SJSA1 (cell line): ENCODE measurements at places on chromosomes 3 and 15. TPM values are rescaled to one million over a fixed set of nuclear protein-coding genes. Genes with fewer than 3 reads are reported as not detected.

GRCh38 chr3:171790574-171790897, 19.7 kb downstream of the PLD1 start:
- H3K4me1 ChIP-seq, result peaks cover 48% of the 10 kb centered on the region
- no peaks in the 10 kb centered on the region for H3K27me3 ChIP-seq
- H3K4me3 ChIP-seq, result no peak overlapping the region
- no peaks in the 10 kb centered on the region for H3K36me3 ChIP-seq

- H3K36me3 ChIP-seq, result peaks cover 48% of the 10 kb centered on the region
- H3K4me1 ChIP-seq, result peaks cover 62% of the 10 kb centered on the region
- H3K27me3 ChIP-seq, result no peaks in the 10 kb centered on the region
- DNase-seq, result no peak
- H3K4me3 ChIP-seq, result no peak overlapping the region
- H3K27ac ChIP-seq, result no peak overlapping the region
These were observed 129.4 kb downstream of the LPP start for GRCh38 chr3:188283347-188283746.

DNA sequence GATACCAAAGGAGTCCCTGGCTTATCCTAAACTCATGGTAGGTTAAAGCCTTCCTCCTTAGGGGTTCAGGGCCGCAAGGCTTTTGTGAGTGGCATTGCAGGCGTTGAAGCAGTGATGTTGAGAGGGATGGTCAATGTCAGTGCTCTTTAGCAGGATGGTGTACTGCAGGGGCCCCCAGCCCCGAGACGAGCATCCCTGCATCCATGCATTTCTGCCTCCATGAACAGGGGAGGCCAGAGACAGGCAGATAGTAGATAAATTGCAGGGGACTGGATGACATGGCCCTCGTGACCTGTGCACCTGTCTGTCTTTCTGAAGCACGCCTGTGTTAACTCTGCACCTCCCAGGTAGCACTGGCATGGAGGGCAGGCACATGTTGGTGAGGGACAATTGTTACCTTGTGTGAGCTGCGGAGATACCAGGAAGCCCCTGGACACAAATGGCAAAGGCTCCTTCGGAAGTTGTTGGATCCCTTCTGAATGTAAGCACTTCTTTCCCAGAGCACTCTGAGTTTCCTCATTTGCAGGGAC, 133.5 kb downstream of the SNRPN start:
- no peaks in the 10 kb centered on the region for H3K4me1 ChIP-seq
- H3K36me3 ChIP-seq, result no peaks in the 10 kb centered on the region
- no peak overlapping the region for H3K27ac ChIP-seq

- H3K36me3 ChIP-seq, result no peaks in the 10 kb centered on the region
- H3K4me3 ChIP-seq, result no peak overlapping the region
- H3K4me1 ChIP-seq, result peaks cover 7% of the 10 kb centered on the region
- H3K27ac ChIP-seq, result no peak overlapping the region
- no peaks in the 10 kb centered on the region for H3K27me3 ChIP-seq
- DNase-seq, result no peak
These were observed 187.9 kb downstream of the SUCNR1 start for GRCh38 chr3:152061296-152061695.

GRCh38 chr15:36605604-36606263, 26.3 kb downstream of the CDIN1 start:
- no peaks in the 10 kb centered on the region for H3K27me3 ChIP-seq
- DNase-seq, result no peak
- no peak overlapping the region for H3K27ac ChIP-seq
- H3K4me1 ChIP-seq, result peaks cover 7% of the 10 kb centered on the region
- no peaks in the 10 kb centered on the region for H3K36me3 ChIP-seq

GRCh38 chr3:61569856-61570580, 8.6 kb downstream of the PTPRG start:
- no peaks in the 10 kb centered on the region for H3K27me3 ChIP-seq
- H3K4me1 ChIP-seq, result peaks cover 8% of the 10 kb centered on the region
- no peaks in the 10 kb centered on the region; the same call in 1 of the 2 replicates for H3K36me3 ChIP-seq

The ABI3BP gene
- 0.05 TPM in 1 of 2 replicates, not detected in the other for total RNA-seq

The POPDC2 gene
- 0.97 TPM in 1 of 2 replicates, not detected in the other for total RNA-seq

The ATP10A gene
- total RNA-seq, result 18.1 and 31.3 TPM in 2 replicates

The SLC12A1 gene
- total RNA-seq, result not detected in 2 replicates

The CHST2 gene
- 6.4 and 9.2 TPM in 2 replicates for total RNA-seq

The LRRIQ4 gene
- not detected in 2 replicates for total RNA-seq
